Colonic mucosa (tissue), 4 donors: ENCODE measurements at places on chromosomes 6 and 20. TPM values are rescaled to one million over a fixed set of nuclear protein-coding genes. Genes with fewer than 3 reads are reported as not detected.
A peak's percentile ranks its signal among the peaks of the same experiment; 100 is the strongest.

Gene PTCRA
- not detected for total RNA-seq

Gene ZNF184
- total RNA-seq: 8.6 TPM

Gene RIPPLY2
- total RNA-seq: not detected

DNA sequence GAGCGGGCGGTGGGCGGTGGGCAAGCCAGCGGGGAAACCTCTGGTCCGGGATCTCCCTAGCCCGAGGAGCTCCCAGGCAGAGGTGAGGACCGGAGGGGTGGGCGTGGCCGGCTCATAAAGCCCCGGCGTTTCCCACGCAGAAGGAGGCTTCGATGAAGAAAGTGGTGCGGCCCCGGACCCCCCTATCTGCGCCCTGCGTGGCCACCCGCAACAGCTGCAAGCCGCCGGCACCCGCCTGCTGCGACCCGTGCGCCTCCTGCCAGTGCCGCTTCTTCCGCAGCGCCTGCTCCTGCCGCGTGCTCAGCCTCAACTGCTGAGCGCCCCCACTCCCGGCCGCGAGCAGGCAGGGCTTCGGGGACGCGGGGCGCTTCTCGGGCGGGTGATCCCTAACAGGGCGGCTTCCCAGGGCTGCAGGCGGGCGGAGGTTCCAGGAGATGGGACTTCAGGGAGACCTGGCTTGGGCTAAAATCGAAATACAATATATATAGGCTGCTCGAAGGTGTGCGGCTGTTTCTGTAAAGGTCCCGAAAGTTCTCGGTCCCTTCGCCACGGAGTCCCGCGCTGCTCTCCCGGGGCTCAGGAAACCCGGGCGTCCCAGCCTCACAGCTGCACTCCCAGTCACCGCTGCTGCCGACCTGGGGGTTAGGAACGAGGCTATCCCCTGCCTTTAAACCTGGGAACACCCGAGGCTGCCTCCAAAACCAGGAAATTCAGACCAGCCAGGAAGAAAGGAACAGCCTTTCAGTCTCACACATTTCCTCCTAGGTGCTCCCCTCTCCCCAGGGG, 27.8 kb downstream of the ASIP start:
- DNase-seq: peak; percentile 45

DNA sequence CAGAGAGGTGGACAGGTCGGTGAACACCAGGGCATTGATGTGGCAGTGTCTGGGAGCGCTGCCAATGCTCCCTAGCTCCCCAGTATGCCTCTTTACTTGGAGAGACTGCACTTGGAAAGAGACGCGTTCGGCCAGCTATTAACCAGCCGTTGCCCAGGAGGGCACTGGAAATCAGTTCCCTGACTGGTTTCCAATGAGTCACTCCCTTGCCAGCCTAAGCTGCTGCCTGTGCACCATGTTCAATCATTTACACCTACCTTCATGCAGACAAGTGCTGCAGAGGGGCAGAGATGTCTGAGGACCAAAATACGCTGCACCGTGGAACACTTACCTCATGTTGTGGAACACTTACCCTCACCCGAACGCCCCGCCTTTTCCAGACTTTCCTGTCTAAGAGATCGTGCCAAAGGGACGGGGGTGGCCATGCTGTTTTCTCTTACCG, 151.6 kb downstream of the SOBP start:
- DNase-seq: no peak

GRCh38 chr20:2742934-2743559, 50.5 kb downstream of the EBF4 start:
- DNase-seq: peak; percentile 57

GRCh38 chr6:149960488-149960887, 3.3 kb upstream of the ULBP1 start:
- no peak for DNase-seq

GRCh38 chr20:1707588-1708449, 50.2 kb upstream of the SIRPG start:
- DNase-seq: no peak
